HL-60 (cell line): ENCODE measurements at places on chromosomes 2 and 18.
A peak's percentile ranks its signal among the peaks of the same experiment; 100 is the strongest.

DNA sequence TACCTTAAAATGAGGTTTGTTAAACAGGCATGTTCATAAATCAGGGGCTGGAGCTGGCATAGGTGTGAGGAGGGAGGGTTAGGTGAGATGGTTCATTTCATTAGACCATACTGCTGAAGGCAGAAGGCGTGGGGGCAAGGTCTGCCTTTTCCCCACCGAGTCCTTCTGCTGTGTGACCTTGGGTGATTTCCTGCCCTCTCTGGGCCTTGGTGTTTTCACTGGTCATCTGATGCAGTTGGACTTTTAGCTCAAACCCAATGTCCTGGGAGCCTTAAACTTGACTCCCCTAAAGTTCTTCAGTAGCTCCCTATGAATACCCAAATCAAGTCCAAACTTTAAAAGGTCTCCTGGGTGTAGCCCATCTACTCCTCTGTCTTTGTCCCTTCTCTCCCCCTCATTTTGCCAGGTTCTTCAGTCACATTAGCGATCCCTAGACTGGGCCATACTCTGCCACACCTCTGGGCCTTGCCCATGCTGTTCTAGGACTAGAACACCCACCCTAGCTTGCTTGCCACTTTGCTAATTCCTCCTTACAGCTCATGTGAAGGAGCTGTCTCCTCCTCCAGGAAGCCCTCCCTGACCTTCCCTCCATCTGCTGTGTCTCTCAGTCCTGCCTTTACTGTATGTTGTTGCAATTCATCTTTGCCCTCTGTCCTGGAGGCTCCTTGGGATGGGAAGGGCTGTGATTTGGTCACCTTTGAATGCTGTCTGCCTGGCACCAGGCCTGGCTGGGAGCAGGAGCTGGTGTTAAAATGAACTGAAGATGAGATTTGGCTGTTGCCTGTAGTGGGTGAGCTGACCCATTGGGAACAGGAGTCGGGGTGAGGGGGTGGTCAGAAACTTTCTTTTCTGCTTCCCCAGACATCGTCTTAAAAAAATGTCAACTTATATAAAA is 85.4 kb upstream of the HS6ST1 start:
- no peak for DNase-seq

- DNase-seq: no peak
Observed at GRCh38 chr2:224973112-224974016, 68.9 kb downstream of the DOCK10 start.

GRCh38 chr18:3538456-3538855 is 88.5 kb downstream of the TGIF1 start:
- DNase-seq: no peak

GRCh38 chr2:218962859-218963492 is 3.5 kb downstream of the CDK5R2 start:
- no peak for DNase-seq

DNA sequence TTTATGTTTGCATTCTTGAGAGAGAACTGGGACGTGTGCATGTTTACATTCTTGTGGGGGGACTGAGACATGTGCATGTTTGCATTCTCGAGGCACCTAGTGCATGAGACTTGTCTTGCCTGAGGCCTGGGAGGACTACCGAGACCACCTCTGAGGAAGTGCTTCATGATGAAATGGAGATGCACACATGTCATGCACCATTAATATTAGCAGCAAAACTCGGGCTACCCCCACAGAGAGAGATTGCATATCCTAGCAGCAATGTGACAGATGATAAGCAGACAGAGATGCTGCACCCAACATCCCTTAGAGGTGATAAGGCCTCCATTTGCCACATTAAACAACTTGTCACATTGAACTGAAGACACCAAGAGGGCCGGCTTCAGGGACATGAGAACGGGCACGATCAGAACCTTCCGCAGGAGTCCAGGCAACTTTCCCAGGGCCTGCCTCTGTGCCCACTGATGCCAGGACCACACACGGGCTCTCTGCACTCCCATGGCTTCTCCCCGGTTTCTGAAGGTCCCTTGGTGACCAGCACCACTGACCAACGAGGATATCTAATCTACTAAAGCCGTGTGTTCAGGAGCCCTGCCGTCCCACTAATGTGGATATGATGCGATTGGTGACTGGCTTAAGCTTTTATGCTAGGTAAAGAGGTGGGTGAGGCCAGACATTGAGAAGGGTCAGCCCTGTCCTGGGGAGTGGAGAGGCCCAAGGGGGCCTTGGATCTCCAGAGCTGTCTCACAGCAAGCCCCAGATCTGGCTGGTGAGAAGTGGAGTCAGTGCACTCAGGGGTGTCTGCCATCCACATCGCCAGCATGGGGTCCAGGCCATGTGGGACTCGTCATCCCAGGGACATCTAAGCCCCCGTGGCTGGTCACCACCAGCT is 208.3 kb downstream of the NDUFA10 start:
- DNase-seq: no peak

DNA sequence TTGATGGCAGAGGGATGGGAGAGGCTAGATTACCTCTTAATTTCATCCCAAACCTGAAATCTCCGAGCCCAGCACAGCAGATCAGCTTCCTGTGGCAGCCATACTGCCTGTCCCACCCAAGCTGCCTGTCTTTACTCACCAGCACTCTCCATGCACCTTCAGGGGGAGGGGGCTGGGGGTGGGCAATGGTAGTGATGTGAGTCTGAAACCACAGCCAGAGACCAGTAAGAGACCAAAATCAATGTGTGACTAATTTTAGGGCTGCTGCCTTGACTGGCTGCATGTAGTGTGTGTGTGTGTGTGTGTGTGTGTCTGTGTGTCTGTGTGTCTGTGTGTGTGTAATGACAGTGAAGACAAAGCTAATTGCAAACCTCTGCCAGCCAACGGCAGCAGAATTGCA is 11.7 kb upstream of the TEX261 start:
- DNase-seq: no peak

GRCh38 chr2:34012715-34013302 is 413.7 kb upstream of the FAM98A start:
- peak; percentile 53 for DNase-seq

GRCh38 chr2:239159476-239159911 is 241.3 kb downstream of the HDAC4 start:
- DNase-seq: no peak

GRCh38 chr2:15939854-15940660 is at the start of gene MYCN:
MYCN (plus strand) TSS chr2:15940550; CDS start chr2:15942065, 1,515 bp downstream.
- peak; percentile 5 for DNase-seq

DNA sequence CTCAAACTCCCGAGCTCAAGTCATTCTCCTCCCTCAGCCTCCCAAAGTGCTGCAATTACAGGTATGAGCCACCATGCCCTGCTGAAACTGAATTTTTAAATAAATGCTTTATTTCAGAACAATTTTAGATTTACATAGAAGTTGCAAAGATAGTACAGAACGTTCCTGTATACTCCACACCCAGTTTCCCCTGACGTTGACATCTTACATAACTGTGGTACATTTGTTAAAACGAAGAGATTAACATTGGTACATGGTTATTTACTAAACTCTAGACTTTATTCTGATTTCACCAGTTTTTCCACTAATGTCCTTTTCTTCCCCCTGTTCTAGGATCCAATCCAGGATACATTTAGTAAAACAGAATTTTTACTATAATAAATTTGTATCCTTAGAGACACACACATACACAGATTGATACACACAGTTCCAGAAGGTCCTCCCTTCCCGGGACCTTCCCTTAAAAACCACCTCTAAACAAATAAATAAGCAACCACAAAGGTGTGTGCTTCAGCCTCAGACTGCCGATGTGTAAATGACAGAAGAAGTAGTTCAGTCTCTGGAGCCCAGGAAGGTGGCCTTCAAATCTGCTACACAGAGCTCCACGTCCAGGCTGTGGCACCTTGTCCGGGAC is 6.9 kb downstream of the NEU2 start:
- no peak for DNase-seq

DNA sequence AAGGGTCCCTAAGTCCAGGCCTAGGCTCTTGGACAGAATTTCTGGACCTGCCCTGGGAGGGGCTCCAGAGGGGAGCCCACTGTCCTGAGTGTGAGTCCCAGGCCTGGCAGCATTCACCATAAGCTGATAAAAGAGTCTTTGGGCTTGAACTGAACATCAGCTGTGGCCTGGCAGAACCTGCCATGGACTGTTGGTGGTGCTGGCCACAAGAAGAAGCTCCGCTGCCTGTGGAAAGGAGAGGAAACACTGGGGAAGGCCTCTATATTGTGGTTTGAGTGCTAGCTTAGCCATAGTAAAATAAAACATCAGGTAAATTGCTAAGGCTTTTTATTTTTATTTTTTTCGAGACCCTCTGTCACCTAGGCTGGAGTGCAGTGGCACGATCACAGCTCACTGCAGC is 20.9 kb upstream of the BAZ2B start:
- DNase-seq: no peak

GRCh38 chr2:27126252-27126710 is 2.7 kb downstream of the ABHD1 start:
- no peak for DNase-seq

DNA sequence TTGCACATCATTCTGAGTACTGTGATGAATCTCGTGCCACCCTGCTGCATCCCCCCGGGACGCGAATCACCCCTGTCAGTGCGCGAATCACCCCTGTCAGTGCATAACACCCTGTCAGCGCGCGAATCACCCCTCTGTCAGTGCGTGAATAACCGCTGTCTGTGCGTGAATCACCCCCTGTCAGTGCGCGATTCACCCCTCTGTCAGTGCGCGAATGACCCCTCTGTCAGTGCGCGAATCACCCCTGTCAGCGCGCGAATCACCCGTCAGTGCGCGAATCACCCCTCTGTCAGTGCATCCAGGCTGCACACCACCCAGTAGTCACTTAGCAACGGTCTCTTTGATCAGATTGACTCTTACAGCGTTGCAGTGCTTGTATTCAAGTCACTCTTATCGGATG is 134.4 kb upstream of the TPO start:
- DNase-seq: no peak

GRCh38 chr2:20456636-20457426 is 10.0 kb downstream of the RHOB start:
- DNase-seq: no peak

GRCh38 chr18:61943175-61943964 is 50.6 kb upstream of the RNF152 start:
- DNase-seq: no peak

DNA sequence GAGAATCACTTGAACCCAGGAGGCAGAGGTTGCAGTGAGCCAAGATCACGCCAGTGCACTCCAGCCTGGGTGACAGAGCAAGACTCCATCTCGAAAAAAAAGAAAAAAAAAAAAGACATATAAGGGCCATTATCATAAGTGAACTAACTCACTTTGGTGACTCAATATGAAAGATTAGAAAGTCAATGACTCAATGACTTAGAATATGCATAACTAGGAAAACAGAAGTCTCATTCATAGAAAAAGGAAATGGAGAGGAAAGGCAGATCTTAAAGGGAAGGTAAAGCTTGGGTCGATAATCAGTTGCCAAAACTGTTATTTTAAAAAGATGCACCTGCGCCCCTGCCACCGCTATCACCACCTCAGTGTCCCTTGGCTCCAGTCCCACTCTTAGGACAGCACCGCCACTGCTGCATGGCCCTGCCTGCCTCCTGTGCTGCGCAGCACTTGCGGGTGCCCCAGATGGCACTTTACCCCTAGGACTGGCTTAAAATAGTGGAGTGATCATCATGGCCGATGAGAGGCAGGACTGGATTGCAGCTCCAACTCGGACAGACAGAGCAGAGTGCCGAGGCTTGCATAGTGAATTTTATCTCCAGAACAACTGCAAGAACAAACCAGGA is 54.7 kb downstream of the INO80D start:
- no peak for DNase-seq

DNA sequence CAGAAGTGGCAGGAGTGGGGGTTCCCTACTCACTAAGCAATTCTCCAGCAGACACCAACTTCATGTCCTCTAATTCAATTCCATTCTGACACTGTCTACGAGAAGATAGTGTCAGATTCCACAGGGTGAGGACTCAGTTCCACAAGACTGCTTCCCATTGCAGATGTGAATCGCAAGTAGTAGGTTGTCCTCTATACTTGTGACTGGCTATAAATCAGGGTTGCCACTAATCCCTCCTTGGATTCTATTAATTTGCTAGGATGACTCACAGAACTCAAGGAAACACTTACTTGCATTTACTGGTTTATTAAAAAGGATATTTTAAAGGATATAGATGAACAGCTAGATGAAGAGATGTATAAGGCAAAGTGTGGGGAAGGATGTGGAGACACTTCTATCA is 184.1 kb upstream of the ACVR2A start:
- DNase-seq: no peak

DNA sequence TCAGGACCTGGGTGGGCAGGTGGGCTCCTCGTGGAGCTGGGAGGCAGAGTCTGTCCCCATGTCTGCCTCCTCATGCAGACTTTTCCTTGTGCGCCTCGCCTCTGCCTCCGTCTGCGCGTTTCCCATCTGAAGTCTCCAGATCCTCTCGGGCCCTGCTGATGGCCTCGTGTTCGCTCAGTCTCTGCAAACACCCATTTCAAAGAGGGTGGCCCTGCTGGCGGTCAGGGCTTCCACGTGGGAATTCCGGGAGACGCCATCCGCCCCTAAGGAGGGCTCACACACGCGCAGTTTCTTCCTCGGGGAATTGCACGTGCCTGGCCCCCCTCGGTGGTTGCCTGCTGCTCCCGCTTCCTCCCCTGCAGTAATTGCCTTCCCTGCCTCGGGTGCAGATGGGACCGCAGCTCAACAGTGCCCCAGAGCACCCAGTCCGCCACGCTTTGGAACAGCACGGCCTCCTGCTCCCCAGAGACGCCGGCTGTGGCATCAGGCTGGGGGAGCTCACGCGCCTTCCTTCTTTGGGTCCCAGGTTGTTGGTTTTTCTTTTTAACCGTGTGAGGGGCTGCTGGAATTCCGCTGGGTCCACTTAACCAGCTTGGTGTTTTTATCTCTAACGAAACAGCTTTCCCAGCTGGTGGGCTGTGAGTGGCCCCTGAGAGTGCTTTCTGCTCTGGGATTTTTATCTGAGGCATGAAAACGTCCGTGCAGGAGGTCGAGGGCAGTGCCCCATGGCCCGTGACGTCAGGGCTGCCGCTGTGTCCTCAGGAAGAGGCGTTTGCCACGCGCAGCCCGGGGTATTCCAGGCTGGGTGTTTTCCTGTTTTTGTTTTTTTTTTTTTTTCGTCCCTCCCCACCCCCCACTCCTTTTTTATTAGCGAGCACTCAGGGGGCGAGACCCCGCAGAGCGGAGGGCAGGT is 16.1 kb downstream of the NFATC1 start:
- DNase-seq: no peak

DNA sequence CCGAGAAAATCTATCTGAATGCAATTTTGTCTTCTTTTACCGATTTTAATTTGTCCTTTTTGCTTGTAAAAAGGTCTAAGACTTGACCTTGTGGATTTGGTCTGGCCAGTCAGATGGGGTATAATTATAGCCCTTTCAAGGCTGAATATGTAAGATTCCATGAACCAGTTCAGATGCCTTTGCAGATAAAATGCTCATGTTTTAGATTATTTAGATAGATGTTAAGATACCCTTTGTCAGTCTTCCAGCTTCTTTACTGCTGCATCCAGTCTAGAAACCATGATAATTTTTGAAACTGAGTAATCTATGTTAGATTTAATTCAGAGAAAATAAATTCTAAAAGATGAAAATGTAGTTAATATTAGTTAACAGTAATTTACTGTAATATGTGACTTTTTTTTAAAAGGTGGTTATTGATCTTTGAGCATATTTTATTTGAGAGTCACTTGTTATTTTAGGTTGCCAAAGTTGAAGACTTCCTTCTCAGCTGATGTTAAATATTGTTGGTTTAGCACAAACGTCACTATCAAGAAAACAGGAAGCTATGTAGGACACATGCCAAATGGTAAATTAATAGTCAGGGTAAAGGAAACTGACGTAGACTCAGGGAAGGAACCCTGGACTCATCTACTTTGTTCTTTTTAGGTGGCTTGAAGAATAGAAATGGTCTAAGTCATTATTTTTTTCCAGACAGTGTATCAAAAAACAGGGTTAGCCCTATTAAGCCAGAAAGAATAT is 29.8 kb downstream of the BABAM2 start:
- peak; percentile 16 for DNase-seq

GRCh38 chr2:203623096-203623495 is 83.3 kb upstream of the CD28 start:
- no peak for DNase-seq
